ENCODE measurements at places on chromosomes 16 and 17.
A peak's percentile ranks its signal among the peaks of the same experiment; 100 is the strongest.

GRCh38 chr16:58365623-58366022 lies 26.6 kb upstream of the GINS3 start:
- no peak for DNase-seq

DNA sequence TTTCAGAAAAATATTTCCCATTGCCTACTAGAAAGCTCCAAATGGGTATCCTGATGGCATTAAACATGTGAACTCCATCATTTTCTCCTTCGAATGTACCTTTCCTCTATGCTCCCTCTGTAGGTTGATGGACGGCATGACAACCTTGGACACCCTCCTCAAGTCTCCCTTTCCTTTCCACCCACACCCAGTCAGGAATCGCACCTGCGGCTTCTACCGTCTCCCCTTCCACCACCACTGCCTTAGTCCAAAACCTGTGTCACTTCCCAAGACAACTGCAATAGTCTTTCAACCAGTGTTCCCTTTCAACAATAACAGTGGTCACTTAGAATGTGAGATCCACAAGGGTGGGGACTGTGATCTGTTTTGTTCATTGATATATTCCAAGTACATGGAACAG lies 233.1 kb upstream of the AXIN2 start:
- DNase-seq: no peak

DNA sequence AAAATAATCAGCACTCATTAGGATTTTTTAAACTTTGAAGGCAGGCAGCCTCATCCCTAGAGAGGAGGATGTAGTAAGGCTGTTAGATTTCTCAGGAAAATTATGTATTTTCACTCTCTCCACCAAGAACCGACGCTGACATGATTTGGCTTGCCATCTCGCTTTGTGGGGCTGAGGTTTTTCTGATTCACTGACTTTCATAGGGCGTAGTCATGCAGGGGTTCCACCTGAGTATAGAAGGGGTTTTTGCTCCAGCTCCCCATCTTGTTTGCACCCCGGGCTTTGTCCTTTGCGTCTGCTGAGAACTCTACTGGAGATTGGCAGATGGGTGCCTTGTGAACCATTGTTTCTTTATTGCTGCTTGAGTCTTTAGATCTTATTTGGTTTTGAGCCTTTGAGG lies 20.2 kb downstream of the TOM1L1 start:
- DNase-seq: no peak

- peak; percentile 53 for DNase-seq
These were observed 1.3 kb downstream of the FUS start for GRCh38 chr16:31181102-31181830.

DNA sequence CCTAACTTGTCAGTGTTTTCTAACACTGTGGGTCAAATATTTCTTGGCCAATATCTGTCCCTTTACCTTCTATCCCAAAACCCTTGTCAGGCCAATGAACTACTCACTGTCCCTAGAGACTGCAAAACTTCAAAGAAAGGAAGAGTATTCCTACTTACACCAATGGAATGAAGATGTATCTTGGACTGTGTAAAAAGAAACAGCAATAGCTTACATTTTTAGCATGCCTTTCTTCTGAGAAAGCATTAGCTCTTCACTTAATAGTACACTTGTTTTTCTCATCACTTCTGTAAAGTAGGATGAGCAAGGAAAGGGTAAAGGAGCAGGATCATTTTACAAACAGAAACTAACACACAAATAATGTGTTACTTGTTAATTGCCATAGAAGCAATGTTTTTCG lies 73.9 kb downstream of the STH start:
- DNase-seq: no peak

DNA sequence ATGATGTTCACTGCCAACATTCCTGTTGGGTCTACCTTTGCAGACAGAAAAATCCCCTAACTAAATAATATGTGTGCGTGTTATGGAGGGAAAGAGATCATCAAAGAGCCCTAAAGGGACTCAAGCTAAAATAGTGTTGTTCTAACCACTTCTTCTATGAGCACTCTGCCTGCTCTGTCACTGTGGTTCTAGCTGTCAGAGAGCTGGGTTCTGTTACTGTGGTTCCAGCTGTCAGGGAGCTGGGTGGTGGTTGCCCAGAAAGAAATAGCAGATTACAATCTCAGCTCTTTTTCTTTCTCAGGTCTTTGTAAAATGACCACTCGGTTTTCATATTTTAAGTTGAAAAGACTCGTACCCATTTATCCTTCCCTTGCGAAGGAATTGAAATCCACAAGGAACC lies 176.3 kb downstream of the HS3ST3A1 start:
- DNase-seq: no peak

DNA sequence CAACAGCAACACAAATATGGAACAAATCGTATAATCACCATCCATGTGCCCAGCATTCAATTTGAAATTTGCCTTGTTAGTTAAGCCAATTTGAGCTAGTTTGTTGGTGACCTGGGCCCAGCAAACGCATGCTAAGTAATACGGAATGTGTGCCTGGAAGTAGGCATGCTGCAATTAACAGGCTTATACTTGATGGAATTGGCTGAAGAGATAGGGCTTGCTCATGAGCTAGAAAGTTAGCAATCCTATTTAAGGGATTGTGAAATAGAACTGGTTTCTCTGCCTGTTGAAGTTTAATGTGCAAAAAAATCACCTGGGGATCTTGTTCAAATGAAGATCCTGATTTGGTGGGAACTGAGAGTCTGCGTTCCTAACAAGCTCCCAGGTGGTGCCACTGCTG lies 8.5 kb upstream of the LPO start:
- no peak for DNase-seq

DNA sequence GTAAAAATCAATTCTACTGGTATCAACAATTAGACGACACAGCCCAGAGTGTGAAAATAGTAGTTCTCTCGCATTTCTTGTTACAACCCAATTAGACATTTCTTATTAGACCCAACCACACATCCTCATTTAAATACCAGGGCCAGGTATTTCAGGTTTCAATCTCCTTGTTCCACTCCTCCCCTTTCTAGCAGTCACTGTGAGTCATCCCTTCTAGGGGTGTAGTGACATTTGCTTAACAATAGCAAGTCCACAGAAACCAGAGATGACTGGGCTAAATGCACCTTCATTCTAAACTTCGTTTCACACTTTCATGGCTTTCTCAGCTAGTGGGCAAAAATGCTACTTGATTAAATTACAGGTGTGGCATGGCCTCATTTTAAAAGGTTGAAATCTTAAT lies 116.9 kb upstream of the CACNG3 start:
- DNase-seq: no peak

GRCh38 chr16:75660321-75660720 lies 12.7 kb downstream of the TERF2IP start:
- DNase-seq: no peak

GRCh38 chr16:27638833-27639560 lies 89.1 kb downstream of the KATNIP start:
- DNase-seq: no peak

- DNase-seq: no peak
These were observed 11.8 kb upstream of the FAM117A start for GRCh38 chr17:49775546-49776260.

DNA sequence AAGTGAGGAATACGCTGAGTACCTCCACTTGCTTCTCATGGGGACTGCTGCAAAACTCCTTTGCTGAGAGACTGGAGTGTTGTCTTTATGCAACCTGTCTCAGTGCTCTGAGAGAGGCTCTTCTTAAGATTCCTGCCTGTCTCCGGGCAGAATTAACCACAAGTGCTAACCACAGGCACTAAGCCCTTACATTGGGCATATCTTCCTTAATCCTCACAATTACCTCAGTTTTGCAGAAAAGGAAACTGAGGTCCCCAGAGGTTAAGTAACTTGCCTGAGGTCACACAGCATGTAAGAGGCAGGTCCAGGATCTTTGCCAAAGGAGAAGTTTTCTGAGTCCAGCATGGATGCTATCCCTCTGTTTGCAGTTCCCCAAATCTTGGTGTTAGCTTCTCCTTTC lies 86.0 kb downstream of the GP2 start:
- no peak for DNase-seq

- no peak for DNase-seq
These were observed 98.4 kb upstream of the PLCG2 start for GRCh38 chr16:81680444-81681275.

DNA sequence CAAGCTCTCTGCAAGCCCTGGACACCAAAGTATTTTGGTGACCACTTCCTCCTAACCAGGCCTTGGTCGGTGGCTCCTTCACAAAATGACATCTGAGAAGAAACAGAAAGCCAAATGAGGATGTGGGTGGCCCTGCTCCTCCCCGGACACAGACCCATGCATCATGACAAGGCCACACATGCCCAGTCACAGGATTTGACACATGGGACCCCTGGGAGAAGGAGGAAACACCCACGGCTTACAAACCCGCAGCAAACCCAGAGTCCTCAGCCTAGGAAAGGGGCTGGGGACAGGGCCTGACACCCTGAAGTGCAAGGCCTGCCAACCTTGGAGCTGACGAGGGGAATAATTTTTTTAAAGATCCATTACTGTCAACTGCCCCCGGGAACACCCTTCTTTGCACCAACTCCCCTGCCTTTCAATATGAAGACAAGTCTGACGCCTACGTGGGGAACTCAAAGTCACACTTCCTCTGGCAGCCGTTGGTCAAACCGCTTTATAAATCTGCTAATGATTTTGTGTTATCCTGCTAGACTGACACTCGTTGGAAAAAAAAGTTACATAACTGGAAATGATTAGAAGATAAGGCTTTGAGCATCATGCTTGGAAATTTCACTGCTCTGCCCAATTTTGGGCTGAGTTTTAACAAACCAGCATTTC lies 41.3 kb downstream of the GAS7 start:
- no peak for DNase-seq

- no peak for DNase-seq
These were observed 1384.2 kb downstream of the CDH11 start for GRCh38 chr16:63737633-63738032.

GRCh38 chr17:40458851-40459482 lies 15.7 kb downstream of the IGFBP4 start:
- DNase-seq: no peak

DNA sequence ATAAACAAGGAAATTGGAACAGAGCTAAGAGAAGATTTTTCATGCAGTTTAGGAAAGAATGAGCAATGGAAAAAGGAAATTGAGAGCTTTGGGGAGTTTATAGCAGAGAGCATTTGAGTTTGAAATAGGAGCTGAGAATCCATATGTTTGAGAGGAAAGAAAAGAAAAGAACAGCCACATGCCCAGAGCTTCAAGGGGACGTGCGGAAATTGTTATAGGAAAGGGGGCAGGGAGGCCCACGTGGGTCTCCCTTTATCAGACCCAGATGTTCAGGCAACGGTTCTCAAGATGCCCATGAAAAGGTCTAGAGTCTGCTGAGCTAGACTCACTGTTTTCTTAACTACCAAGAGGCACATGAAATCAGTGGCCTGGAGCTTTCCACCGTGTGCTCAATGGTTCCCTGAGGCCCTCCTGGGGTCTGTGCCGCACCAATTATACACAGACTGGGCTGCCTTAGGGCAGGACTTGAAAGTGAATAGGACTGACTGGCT lies 31.2 kb downstream of the CHD9 start:
- no peak for DNase-seq

DNA sequence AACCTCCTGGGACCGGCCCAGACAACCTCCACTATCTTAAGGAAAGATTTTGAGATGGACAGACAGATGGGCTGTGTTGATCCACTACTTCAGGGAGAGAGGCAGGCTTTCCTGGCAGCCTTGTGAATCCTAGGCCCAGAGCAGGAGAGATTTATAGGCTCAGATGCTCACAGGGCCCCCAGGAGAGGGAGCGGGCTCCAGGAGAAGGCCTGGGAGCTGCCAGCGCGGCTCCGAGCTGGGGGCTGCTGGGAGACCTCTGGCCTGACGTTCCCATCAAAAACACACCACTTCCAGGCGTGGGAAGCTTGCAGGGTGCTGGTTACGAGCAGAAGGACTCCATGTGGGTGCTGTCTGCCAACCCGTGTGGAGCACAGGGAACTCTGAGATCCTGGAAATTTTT lies 53.2 kb downstream of the MYH11 start:
- no peak for DNase-seq

- DNase-seq: no peak
These were observed 8.6 kb upstream of the KDM6B start for GRCh38 chr17:7825206-7825990.

All from stimulated activated CD4-positive, alpha-beta T cell treated with anti-CD3 and anti-CD28 coated beads, Interleukin-2, amount 100 ng/mL, for 24 hours (primary cell).